ENCODE measurements at places on chromosomes 4 and X.

DNA sequence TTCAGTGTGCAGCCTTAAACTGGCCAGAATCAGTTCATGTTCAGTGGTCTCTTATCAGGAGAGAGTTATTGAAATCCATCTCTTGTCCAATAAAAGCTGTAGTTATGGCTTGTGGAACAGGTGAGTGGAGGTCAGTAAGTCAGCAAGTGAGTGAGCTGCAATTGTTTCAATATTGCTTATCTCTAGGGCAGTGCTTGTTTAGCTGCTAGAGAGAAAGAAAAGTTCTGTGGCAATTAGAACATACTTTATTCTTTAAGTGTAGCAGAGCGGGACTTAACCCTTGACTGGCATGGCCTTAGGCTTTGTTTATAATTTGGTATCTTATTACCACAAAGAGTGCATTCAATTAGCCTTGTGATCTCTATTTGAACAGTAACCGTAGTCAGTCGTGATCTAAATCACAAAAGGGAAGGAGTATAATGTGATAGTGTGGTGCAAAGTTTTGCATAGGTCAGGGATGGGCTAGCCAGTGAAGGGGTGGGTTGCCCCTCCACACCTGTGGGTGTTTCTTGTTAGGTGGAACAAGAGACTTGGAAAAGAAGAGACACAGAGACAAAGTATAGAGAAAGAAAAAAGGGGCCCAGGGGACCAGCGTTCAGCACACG lies 6.9 kb upstream of the ETDC start:
- DNase-seq: no peak

GRCh38 chrX:118115953-118116712 lies 477 bp downstream of the KLHL13 start:
- peak; percentile 35 for DNase-seq

- no peak for DNase-seq
Measured at GRCh38 chr4:171812665-171813525, at the start of gene GALNTL6. Gene GALNTL6, plus strand, starts transcription at chr4:171813404.

DNA sequence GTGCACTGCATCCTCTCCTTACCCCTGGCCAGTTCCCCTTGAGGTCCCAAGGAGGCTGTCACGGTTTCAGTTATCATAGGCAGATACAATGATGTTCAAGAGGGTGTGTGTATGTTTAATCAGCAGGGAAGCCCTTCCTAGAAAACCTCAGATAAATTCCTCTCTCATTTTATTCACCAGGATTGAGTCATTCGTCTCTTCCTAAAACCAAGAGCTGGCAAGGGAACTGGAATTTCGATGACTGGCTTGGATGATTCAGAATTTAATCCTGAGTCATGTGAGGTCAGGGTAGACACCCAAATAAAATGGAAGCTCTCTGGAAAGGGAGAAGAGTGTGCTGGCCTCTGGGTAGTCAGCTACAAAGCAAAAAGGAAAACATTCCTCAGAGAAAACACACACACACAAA lies 106.2 kb upstream of the RAPGEF2 start:
- DNase-seq: no peak

- DNase-seq: no peak
Measured at GRCh38 chr4:55013431-55013955, 111.9 kb downstream of the KDR start.

DNA sequence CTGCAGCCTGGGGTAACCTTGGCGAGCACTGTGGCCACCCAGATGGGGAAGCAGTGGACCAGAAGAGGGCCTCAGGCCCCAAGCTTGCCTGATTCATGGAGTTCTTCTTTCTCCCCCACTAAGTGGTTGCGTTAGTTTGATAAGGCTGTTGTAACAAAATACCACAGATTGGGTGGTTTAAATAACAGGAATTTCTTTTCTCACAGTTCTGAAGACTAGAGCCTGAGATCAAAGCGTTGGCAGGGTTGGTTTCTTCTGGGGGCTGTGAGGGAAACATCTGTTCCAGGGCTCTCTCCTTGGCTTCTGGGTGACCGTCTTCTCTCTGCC lies 105.7 kb upstream of the GATB start:
- no peak for DNase-seq

- DNase-seq: no peak
Measured at GRCh38 chr4:153154007-153154975, 50.0 kb upstream of the TRIM2 start.

- no peak for DNase-seq
Measured at GRCh38 chr4:145525291-145525740, 43.7 kb downstream of the SMAD1 start.

DNA sequence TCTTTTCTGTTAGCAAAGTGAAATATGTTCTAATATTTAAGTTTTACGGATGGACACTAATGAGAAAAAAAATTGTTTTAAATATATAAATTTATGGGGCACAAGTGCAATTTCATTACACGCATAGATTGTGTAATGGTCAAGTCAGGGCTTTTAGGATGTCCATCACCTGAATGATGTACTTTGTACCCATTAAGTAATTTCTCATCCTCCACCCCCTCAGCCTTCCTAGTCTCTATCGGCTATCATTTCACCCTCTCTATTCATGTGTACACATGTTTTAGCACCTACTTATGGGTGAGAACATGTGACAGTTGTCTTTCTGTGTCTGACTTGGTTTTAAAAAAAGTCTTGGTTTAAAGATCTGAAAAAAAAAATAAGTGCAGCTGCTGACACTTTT lies 616.0 kb downstream of the IQCM start:
- DNase-seq: no peak

GRCh38 chr4:188680004-188680666 lies 540.9 kb downstream of the TRIML1 start:
- DNase-seq: no peak

DNA sequence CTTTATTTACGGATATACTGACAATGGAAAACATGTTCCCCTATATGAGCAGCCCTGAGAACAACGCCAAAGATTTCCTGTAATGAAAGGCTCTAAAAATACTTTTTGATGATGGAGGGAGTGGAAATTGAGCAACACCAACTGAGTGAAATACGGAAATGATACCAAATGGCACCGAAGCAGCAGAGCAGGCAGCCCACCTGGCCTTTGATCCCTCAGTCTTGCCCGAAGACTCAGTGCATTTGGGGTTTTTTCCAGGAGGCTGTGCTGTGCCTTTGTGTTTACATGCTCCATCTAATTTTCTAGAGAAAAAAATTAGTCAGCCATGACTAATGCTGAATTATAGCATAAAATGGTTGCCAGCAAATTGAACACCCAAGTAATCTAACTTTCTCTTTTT lies 169.9 kb upstream of the RBPJ start:
- DNase-seq: no peak

DNA sequence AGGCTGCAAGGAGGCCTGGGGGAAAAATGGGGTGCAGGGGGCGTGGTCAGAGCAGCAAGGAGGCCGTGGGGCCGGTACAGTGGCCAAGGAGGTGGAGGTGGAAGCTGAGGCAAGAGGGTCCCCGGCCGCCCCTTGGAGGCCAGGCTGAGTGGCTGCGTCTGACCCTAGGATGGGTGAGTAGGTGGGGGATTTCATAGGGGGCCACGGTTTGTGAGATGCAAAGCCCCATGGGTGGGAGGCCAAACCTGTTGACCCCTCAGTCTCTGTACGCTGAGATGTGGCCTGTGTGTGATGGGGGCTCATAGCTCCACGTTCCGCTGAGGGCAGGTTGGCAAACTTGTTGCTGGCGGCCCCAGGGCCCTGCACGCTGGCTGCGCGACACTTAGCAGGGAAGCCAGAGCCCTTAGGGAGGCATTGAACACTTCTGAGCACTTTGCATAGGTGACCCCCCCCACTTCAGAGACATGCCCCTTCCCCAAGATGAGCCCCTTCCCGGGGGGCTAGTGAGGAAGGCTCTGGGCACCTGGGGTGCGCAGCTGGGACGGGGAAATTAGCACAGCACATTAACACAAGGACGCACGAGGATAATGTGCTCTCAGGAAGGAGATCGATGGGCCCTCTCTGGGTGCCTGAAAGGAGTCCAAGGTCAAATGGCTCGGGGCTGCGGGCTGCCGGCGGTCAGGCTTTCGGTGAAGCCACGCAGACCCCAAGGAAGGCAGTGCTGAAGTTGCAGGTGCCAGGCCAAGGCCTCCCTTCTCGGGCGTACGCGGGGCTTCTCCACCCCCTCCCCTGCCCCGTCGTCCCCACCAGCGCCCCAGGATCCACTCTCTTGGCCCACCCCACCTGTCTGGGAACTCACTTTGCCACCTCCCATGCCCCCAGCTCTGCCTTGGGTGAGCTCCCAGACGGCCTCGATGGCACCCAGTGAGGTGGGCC lies 107.4 kb downstream of the HMX1 start:
- DNase-seq: no peak

DNA sequence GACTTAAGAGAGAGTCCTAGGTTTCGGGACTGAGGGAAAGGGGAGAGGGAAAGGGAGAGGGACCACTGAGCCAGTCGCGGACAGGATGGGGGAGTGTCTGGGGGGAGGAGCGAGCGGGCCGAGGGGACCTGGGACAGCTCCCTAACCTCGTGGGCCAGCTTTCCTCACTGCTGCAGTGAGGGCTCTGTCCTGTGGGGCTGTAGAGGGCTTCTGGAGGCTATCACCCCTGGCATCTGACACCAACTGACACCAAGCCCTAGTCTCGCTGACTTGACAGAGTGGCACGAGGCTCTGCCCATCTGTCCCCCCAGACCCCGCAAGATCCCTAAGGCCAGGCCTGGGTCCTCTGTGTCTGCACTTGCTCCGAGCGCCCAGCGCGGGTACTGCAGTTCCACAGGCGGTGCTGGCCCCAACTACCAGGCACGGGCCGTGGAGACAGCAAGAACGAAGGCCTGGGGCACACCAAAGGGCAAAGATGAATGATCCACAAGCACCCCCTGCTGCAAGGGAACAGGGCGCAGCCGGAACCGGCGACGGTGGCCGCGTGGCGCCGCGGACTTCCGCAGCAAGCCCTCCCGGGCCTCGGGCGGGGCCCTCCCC lies 465 bp downstream of the HAUS7 start:
- DNase-seq: no peak

- DNase-seq: no peak
Measured at GRCh38 chrX:43631841-43632240, 24.3 kb upstream of the MAOA start.

- no peak for DNase-seq
Measured at GRCh38 chrX:17623750-17624149, 113.5 kb upstream of the SCML1 start.

DNA sequence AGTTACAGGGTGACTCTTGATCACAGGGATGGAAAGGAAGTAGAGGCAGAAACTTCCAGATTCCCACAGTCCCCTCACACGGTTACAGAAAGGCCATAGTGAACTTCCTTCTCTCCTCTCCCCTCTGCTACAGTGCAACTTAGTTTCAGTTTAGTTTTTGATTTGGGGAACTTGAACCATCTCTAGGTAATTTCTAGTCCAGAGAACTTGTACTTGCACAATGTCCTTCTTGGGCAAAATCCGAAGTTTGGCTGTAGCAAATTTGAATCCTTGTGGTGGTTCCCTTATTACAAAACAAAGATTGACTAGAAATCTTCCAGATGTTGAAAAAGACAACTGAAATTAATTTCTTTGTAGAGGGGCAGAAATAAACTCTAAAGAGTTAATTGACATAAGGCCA lies 1.2 kb upstream of the BLTP1 start:
- no peak for DNase-seq

DNA sequence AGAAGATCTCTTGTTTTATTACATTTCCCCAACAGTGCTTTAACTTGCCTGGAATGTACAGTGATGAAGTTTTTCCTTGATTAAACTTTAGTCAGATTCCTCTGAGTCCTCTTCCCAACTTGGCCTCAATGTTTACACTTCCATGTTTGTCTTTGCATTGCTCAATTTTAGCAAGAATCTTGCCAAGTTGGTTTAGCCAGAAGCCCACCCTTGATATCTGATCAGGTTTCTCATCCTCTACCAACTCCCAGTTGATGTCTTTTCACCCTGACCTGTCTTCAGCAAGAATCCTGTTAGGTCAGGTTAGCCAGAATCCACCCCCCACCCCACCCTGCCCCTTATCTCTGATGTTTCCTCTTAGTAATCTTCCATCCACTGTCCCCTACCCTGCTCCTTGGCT lies 120.9 kb downstream of the MBNL3 start:
- DNase-seq: no peak

- DNase-seq: no peak
Measured at GRCh38 chrX:19673375-19674040, 158.2 kb upstream of the MAP3K15 start.

- no peak for DNase-seq
Measured at GRCh38 chr4:1203026-1203616, 30.7 kb upstream of the SPON2 start.
